ENCODE measurements at places on chromosomes 16 and 17.
A peak's percentile ranks its signal among the peaks of the same experiment; 100 is the strongest.

DNA sequence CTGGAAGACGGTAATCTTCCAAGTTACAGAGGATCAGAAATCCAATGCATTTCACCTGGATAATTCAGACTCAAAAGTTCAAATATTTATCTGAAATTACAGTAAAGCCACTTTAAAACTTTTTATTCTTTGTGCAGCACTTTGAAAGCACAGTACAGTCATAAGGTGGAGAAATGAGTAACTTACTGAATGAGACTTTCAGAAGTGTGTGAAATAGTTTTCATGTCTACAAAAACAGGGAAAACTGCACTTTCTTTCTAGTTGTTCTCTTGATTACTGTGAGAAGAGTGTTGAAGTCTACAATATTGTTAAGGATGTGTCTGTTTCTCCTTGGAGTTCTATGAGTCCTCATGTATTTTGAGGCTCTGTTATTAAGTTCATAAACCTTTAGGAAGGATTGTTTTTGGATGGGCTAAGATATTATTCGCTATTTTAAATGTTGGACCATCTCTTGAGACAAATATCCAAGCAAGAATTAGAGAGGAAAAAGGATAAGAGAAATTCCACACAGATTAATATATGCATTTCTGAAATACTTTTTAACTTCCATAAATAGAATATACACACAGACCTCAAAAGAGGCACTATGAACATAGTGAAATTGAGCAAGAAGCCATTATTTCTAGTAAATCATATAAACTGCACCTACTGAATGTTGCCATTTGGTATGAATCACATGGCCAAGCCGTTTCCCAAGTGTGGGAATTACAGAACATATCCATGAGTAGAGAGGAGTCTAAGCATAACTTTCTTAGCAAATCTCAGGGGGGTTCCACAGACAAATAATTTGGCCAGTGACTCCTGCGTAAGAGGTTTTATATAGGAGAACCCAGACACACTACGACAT, 83.6 kb upstream of the PLEKHM1 start:
- peak; percentile 27 for DNase-seq

DNA sequence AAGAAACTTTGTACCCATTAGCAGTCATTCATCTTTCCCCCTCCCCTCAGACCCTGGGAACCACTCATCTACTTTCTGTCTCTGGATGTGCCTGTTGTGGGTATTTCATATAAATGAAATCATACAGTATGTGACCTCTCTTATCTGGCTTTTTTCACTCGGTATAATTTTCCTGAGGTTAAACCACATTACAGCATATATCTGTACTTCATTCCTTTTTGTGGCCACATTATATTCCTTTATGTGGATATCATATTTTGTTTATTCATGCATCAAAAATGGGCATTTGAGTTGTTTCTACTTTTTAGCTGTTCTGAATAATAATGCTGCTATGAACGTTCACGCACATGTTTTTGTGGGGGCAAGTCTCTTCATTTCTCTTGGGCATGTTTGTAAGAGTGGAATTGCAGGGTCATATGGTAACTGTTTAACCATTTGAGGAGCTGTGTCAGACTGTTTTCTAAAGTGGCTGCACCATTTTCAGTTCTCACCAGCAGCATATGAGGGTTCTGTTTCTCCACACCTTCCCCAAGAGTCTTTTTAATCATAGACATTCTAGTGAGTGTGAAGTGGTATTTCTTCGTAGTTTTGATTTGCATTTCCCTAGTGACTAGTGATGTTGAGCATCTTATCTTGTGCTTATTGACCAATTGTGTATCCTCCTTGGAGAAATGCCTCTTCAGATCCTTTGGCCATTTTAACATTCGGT, 3.8 kb downstream of the SNX29 start:
- DNase-seq: no peak

DNA sequence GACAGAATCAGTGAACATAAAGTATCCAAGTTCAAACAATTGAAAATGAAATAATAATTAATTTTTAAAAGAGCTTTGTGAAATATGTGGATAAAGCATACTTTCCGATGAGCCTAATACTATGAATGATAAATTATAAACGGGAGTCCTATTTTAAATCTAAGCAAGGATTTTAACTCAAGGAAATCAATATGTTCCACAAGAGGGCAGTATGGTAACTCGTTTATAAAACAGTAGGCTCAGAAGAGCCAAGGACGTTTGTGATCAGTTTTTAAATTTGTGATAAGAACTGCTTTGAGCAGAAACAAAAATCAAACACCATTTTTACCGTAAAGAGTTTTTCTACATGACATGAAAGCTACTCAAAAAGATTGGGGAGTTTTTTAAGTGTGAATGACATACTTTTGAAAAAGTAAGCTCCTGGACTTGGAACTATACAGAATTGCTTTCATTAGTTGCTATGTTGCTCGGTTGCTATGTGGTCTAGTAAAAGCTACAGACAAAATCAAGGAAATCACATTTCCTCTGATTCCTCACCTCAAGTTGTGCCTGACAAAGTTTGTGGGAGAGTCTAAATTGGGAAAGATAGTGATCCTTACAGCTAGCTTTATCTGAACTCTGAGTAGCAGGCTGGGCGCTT, 11.8 kb upstream of the TEKT1 start:
- DNase-seq: no peak

DNA sequence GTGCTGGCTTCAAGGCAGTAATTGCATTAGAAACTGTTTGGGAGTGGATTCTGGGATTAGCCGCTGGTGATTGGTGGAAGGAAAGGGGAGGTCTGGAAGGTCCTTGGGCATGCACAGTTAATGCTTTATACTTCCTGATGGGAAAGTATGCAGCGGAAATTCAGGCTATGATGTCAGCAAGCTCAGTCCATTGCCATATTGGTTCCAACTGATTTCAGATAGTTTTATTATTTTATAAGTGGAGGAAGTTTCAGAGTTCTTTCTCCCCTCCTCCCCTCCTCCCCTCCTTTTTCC, 8.1 kb upstream of the CMTR2 start:
- DNase-seq: no peak

DNA sequence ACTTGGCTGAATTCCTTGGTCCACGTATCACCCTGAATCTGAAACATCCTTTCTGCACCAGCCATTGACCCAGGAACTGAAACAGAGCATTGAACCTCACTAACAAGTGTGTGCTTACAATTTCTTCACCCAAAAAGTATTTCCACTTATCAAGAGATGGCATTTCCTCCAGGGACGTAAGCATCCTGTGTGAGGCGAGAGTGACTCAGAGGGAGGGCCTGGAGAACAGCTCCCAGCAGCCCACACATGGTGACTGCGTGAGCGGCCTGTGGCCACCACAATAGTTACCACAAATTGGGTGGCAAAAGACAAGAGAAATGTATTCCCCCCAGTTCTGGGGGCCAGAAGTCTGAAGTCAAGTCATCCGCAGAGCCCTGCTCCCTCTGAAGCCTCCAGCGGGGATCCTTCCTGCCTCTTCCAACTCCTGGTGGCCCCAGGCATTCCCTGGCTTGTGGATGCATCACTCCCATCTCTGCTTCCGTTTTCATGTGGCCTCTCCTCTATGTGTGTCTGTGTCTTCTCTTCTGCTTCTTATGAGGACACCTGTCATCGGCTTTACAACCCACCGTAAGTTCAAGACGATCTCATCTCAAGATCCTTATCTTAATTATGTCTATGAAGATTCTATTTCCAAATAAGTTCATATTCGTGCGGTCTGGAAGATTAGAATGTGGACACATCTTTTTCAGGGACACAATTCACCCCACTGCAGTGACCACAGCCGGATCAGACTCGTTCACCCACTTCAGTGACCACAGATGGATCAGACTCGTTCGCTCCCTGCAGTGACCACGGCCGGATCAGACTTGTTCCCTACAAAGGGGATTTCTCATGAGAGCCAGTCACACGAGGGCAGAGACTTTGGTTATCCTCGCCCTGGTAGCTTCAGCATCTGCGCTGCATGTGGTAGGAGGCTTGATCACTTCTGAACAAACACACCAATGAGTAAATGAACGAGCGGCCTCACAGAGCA, 122.6 kb upstream of the FOXF1 start:
- DNase-seq: peak; percentile 98

DNA sequence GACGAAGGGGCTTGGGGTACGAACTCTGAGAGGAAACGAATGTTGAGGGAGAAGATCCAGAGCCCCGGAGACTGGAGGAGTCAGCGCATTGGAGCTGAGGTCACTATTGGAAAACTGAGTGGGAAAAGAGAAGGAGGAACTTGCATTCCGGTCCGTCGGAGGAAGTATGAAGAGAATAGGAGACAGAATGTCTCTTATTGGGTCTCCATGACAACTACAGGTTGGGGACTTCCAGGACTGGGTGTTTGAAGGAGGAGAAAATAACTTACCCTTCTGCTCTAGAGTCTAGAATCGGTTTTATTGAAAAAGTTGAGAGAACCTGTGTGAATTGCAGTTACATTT, 537 bp downstream of the GOSR1 start:
- peak; percentile 7 for DNase-seq

DNA sequence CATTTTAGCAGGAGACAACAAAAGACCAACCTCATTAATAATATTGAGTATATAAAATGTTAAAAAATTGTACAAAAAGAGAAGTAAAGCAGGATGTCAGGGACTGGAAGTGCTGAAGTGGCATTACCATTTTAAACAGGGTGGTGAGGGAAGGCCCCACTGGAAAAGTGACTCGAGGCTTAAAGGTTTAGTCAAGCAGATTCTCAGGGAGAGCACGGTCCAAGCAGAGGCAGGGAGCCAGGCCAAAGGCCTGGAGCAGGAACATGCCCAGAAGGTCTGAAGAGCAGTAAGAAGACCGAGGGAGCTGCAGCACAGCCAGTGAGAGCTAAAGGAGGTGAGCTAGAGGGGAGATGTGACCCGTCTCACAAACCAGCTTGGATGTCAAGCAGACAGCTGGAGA, 7.6 kb downstream of the XPO6 start:
- no peak for DNase-seq

DNA sequence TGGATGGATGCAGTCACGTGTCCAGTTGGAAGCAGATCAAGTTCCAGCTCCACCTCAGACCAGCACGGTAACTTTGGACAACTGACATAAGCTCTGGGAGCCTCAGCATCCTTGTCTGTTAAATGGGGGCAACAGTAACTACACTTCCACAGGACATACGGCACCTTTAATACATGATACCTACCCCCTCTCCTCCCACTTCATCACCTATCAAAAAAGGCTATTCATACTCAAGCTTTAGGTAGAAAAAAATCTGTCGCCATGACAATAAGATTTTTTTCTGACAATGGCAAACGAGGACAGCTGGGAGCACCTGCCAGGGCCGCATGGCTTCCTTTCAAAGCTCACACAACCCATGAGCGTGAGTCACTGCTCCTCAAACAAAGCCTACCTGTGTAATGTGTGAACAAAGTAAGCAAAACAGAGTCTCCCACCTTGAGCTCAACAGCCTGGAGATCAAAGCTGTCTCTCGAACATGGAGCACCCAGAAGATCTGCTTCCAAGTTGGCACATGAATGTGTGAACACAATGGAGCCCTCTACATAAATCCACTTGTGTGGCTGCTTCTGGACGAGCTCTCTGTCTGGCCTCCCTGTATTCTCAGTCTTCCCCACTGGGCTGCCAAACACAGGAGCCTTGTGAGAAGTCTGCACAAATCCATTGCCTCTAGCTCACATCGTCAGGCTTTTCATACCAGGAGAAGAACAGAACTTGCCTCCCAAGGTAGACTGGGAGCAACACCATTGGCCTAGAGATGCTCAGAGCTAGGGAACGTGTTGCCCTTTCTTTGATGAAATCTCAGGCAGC, 459.7 kb downstream of the SOX9 start:
- no peak for DNase-seq

GRCh38 chr17:79833744-79834564, 5.3 kb downstream of the CBX4 start:
- no peak for DNase-seq

DNA sequence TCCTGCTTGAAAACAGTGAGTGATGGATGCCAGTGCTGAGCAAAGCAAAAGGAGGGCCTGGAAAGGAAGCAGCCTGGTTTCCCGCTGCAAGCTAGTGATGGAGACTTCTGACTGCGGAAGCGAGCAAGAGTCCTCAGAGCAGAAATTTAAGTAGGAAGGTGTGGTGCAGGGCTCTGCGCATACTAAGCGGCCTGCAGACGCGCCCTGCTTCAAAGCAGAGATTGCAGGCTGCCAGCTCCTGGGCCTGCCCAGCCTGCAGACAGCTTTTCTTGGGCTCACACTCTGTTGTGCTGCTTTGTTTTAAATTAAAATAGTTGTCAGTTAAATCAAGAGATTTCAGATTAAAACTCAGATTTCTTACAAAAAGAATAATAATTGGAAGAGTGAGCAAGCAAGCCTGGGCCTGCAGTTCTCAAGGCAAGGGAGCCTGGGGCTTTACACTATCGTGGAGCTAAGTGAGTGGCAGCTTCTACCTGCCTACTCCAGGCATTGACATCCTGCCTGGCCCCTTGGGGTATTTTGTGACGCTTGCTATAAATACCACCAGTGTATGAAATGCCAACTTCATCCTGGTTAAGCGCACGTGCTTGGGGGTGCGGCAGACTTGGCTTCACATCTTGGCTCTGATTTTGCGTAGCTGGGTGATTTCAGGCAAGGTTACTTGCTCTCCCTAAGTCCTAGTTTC, 237.3 kb downstream of the XYLT1 start:
- DNase-seq: no peak

- no peak for DNase-seq
Measured at GRCh38 chr16:51154271-51155171, 3.5 kb upstream of the SALL1 start.

DNA sequence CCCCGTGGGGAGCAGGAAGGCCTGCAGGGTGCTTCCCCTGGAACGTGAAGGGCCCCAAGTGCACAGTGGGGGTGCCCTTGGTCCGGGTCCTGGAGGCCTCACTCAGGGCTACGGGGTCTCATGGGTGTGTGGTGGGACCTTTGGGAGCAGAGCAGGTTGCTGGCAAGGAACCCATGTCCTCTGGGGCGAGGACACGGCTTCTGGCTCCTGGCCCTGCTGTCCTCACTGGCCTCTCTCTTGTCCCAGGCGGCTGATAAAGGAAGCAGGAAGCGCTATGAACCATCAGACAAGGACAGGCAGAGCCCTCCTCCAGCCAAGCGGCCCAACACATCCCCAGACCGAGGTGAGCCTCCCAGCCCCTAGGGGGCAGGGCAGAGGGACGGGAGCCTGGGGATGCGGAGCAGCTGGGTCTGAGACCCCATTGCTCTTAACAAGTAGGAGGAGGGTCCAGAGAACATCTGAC, 9.8 kb upstream of the IL17C start:
- DNase-seq: no peak

DNA sequence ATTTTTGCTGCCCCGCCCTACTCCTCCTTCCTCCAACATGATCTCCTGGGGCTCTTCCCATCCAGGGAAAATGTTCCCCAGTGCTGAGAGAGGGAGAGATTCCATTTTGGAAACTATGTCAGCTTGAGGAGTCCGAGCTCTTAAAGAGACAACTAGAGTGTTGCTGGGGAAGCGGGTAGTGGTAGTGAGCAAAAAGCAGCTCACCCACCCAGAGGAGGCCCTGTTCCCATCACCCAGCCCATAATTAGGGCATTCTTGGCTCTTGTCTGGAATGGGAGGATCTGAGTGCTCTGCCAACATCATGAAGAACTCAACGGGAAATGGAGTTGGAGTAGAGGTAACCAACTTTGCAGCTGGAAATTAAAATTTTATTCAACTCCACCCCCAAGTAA, 9.1 kb upstream of the MSL1 start:
- DNase-seq: no peak

GRCh38 chr17:74446551-74447500, 14.9 kb downstream of the GPRC5C start:
- no peak for DNase-seq

All from brain microvascular endothelial cell (primary cell).